Activated CD4-positive, alpha-beta T cell treated with anti-CD3 and anti-CD28 coated beads, Interleukin-2, amount 50 U/mL, for 4 hours (primary cell): ENCODE measurements at places on chromosomes 16 and 17.

- no peak for DNase-seq
Observed at GRCh38 chr17:28873839-28874238, 19.0 kb downstream of the ERAL1 start.

DNA sequence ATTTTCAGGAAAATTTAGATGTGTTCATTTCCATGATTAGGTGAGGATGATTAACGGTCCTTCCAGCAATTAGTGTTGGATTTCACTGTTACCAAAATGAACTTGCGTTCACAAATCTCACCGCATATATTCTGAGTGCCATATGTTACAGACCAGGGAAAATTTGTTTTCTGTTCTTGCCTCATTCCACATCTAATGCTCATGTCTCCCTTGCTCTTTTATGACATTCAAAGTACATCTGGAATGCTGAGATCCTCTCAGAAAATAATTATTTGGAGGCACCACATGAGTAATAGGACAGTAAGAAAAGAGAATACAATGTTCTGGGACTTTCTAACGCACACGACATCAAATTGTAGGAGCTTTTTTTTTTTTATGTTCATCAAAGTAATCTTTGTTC, 406.5 kb downstream of the SHISA9 start:
- no peak for DNase-seq

DNA sequence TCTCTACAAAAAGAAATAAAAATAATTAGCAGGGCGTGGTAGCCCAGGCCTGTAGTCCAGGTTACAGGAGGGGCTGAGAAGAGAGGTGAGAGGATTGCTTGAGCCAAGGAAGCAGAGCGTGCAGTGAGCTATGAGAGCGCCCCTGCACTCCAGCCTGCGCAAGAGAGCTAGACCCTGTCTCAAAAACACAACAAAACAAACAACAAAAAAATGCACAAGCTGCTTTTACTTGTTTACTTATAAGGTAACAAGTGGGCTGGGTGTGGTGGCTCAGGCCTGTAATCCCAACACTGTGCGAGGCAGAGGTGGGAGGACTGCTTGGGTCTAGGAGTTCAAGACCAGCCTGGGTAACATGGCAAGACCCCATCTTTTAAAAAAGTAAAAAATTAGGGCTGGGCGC, 1.7 kb downstream of the CYTH1 start:
- no peak for DNase-seq

- no peak for DNase-seq
Observed at GRCh38 chr17:36932694-36933511, 4.4 kb upstream of the LHX1 start.

DNA sequence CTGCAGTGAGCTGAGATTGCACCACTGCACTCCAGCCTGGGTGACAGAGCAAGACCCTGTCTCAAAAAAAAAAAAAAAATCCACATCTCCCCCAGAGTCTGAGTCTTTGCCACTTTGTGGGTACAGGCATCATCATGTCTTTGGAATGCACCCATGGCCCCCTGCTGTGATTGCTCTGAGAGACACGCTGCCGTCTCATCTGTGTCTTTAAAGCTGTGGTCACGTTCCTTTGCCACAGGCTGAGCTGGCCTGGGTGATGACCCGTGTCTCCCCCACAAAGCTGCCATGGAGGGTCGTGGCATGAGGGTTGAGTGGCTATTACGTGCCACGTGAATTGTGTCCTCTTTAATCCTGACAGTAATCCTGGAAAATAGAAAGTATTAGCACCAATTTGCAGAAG, 20.2 kb downstream of the CRISPLD2 start:
- no peak for DNase-seq
